ENCODE measurements at places on chromosomes 7 and 10.

- DNase-seq: no peak
Measured at GRCh38 chr7:158525648-158526484, 61.8 kb downstream of the PTPRN2 start.

DNA sequence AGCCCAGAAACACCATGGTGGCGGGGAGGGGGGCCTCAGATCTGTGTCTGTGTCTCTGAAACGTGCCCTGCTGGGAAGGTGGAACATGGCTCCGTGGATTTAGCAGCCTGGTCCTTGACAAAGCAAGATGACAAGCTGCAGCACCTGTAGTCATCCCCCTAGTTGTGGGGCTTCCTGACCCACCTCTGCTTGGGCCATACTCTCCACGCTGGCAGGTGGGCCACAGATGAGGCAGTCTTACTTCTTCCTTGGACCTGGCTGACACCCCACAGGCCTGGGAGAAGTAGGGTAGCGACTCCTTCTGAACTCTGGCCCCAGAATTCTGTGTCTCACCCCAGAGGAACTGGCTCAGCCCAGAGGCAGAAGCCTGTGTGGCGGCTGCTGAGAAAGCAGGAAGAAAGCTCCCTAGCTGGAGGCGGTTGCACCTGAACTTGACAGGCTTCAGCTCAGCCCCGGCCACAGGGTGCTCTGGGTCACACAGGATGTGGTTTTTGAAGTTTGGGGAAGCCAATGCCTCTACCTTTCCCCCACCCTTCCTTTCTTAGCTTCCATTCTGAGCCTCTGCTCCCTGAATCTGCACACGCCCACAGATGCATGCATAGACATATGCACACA lies 113.9 kb downstream of the ABLIM1 start:
- no peak for DNase-seq

DNA sequence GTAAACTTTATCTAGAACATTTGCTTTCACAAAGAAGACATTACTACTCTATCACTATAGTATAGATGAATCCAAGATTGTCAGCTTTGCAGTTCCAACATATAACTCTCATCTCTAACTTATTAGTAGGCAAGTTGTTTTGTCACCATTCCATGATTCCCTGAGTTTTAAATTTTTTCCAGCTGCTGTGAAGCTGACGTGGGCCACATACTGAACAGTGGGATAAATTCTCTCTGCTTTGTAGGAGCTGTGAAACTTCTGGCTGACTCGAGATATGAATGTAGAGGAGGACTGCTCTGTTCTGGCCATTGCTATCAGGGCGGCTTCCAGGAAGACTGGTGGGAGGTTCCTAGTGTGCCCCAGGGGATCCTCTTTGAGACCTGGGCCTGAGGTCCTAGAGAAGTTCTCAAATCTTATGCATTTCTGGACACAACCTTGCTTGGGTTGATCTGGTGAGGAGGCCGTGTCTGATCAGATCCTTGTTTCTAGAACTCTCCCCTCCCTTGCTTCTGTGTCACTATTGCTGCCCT lies 58.0 kb downstream of the LSMEM1 start:
- DNase-seq: no peak

- no peak for DNase-seq
Measured at GRCh38 chr10:113139699-113140098, 189.7 kb downstream of the TCF7L2 start.

Data from occipital lobe (tissue), 3 donors.